Right renal cortex interstitium (tissue), 3 donors: ENCODE measurements at places on chromosomes 16 and 17. TPM values are rescaled to one million over a fixed set of nuclear protein-coding genes. Genes with fewer than 3 reads are reported as not detected.

Gene FOXN1
- 0.65 TPM for polyA plus RNA-seq

Gene TBC1D3K
- not detected for polyA plus RNA-seq

DNA sequence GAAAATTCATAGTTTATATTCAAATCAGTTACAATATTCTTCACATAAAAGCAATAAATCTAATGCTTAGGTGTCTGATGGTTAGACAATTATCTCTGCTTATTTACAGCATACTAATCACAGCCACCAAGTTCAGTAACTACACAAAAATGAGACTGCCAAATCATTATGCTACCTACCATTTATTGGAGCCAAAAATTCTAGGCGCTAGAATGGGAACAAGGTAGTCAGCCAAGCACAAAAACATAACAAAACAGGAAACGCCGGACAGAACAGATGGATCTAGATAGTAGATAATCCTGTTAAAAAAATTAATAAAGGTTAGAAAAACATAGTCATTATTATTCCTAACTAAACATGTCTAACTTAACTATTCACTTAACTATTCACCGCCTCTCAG is 3.6 kb downstream of the ARL6IP1 start:
- no peak for DNase-seq

DNA sequence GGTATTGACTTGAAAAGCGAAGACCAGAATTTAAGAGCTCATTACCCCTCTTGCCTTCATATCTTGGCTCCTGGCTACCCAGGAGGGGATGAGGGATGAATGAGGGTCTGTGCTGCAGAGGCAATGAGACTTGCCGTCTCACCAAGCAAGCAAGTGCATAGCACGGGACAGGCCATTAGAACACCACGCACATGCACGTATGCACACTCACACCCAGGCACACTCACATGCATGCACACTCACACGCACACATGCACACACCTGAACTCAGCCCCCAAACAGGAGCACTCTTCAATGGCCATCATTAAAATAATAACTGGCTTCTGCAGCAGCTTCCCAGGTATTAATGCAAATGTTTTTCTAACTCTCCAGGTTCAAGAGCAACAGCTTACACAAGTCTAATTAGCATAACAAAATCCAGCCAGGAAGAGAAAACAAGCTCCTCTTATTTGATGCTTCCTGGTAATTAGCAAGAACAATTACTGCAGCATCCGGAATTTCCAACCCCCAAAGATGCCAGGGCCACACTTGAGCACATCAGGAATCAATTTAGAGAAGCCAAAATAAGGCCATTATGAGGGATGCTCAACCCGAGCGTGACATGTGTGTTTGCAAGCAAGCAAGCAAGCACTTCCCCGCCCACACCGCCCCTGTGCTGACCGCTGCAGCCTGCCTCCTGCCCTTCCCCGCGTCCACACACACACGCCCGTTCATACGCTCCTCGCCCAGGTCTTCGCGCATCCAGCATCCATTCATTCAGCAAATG is 171.6 kb upstream of the TNRC6C start:
- DNase-seq, result no peak

DNA sequence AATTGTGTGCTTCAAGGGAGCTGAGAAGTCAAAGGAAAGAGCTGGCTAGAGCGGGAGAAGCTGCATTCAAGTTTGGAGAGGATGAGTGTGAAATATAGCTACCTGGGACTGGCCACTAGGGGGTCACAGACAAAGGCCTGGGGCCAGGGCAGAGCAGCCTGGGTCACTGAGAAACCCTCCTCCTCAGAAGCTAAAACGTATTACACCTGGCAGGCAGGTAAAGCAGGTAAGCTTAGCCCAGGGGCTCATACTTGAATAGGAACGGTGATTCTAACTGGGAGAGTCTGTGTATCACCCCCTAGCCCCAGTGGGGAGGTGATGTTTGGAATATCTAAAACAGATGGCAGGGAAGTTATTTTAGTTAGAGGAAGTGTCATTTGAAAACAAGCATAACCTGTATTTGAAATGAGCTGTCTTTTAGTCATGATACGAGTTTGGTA is 6.8 kb downstream of the KRT37 start:
- no peak for DNase-seq

GRCh38 chr17:33342025-33342424 is 48.9 kb upstream of the ASIC2 start:
- DNase-seq, result no peak

DNA sequence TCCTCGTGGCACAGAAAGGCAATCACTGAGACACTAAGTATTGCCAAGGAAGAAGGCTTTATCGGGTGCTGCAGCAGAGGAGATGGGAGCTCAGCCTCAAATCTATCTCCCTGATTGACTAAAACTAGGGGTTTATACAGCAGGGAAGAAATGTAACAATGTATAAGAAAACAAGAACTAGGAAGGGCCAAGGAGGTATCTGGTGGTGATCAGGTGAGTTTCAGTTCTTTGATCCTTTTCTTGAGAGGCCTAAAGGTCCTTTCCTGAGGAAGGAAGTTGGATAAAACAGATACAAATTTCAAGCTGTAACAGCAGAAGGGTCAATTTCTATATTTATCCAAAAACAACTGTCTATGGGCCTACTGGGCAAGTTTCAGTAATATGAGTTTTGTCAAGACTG is 212.4 kb downstream of the COPRS start:
- no peak for DNase-seq

DNA sequence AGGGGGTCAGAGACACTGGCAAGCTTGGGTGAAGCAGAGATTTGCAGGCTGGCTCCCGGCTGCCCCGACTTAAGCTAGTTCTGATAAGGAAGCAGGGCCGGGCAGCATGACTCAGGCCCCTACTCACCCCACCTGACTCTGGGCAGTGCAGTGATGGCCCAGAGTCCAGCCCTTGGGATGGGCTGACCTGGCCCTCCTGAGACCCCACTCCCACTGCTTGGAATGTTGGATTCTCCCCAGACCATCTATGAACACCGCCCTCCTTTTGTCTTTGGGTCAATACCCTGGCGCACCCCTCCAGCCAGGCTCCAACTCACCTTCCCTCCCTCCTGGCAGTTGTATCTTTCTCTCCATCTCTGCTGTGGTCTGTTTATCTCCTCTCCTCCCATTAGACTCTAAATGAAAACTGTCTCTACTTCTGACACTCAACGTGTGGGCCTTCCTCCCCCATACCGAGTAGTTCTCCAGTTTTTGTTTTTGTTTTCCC is 21.0 kb downstream of the LGALS3BP start:
- no peak for DNase-seq

- no peak for DNase-seq
Observed at GRCh38 chr17:17938388-17939107, 33.7 kb downstream of the TOM1L2 start.

DNA sequence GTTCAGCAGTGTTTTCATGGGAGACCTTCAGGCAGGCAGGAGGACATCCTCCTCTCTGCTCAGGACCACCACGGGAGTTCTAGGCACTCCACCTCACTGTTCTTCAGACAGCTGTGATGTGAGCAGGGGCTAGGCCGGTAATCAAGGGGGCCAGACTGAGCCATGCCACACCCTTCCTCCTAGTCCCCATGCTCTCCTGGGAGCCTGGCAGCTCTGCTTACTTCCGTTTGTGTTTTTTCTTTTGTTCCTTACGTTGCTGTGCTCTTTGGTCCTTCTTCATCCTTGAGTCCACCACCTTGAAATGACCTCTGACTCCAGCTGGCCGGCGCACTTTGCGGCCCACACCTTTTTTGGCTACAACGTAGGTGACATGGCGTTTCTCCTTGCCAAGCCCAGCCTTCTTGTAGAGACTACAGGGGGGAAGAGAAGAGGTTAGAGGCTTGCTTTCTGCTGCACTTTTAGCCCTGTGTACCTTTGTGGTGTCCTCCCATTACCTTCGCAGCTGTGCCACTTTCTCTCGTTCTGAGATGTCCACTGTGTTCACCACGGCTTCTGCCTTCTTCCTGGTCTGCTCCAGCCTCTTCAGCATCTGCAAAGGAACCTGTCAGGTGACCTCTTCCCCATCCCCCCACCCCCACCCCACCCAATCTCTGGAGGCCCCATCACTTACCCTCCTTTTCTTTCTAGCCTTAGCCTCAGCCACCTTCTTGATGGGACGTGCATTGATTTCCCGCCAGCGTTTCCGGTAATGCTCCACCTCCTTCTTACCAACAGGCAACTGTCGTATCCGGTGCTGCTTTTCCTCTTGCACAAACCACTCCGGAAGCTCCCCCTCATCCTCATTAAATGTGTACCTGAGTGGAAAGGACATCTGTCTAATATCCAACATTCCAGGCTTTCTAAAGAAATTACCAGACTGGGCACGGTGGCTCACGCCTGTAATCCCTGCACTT is 7.4 kb upstream of the PSMC5 start:
- no peak for DNase-seq

DNA sequence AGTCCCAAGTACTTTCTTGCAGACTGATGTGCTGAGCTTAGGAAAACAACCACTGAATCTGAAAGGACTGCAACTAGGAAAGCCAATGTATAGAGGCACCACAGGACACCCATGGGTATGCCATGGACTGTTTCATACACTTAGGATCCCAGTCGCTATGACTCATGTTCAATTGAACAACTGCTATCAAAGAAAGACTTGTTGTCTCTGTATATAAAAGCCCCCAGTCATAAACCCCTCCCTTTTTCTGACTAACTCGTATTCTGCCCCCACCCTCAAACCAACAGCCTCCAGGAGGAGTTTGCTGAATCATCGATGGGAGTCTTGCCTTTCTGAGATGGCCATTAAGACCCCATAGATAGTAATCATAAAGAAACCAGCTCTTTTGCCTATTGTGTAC is 205.4 kb downstream of the ANKFN1 start:
- no peak for DNase-seq

DNA sequence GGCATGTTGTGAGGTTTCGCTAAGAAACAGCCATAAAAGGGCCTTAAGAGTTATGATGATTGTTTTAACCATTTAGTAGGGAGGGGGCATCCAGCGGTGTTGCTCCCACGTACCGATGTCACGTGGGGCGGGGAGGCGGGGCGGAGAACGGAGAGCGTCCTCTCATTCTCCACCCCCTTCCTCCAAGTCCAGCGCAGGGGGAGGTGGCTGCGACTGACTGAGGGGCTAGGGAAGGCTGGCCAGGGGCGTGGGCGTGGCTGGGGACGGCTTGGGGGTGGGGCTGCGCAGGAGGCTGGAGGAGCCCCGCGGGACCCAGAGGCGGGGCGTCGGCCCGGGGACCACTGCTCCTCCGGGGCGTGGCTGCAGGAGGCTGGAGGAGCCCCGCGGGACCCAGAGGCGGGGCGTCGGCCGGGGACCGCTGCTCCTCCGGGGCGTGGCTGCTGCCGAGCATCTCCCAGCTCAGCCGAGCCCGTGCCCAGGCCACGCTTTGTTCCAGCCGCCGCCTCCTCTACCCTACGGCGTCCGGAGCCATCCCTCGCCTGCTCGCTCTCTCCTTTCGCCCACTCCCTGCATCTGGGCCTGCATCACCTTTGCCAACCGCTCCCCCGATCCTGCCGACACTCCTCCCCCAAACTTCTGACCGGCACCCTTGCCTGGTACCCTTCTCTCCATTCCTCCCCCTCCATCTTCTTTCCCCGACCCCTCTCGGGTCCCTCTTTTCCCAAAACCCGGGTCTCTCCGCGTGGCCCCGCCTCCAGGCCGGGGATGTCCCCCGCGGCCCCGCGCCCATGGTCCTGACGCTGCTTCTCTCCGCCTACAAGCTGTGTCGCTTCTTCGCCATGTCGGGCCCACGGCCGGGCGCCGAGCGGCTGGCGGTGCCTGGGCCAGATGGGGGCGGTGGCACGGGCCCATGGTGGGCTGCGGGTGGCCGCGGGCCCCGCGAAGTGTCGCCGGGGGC is at the start of gene SARM1:
SARM1 (plus strand) TSS at position 450 of the 958 bp plus-strand sequence; CDS start at position 789, 339 bp downstream.
- peak; percentile 73 for DNase-seq

DNA sequence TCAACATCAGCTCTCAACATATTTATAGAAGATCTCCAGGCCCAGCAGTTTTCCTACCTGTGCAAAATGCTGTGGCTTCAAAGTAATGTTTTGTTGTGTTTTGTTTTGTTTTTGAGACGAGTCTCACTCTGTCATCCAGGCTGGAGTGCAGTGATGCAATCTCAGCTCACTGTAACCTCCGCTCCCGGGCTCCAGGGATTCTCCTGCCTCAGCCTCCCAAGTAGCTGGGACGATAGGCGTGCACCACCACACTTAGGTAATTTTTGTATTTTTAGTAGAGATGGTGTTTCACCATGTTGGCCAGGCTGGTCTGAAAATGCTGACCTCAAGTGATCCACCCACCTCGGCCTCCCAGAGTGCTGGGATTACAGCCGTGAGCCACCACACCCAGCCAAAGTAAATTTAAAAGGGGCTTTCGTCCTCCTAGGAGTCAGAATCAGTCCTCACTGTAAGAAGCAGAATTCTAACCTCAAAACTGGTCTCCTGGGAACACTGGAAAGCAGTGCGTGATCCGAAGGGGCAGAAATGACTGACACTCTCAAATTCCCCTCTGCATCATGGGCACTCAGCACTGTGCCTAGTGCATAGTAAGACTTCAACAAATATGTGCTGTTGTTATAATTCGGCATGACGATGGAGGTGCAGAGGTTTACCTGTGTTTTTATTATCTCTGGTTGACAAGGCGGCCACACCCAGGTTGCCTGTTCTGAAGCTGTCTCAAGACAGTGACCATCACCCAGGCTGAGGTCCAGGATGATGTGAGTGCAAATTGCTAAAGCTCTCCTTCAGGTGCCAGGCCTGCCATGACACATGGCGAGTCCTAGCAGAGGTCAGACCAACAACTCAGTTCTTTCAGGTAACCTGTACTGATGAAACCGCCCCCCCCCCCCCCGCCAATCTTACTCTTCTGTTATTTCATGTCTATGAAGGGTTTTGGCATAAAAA is 59.8 kb downstream of the ADCY9 start:
- DNase-seq, result no peak

DNA sequence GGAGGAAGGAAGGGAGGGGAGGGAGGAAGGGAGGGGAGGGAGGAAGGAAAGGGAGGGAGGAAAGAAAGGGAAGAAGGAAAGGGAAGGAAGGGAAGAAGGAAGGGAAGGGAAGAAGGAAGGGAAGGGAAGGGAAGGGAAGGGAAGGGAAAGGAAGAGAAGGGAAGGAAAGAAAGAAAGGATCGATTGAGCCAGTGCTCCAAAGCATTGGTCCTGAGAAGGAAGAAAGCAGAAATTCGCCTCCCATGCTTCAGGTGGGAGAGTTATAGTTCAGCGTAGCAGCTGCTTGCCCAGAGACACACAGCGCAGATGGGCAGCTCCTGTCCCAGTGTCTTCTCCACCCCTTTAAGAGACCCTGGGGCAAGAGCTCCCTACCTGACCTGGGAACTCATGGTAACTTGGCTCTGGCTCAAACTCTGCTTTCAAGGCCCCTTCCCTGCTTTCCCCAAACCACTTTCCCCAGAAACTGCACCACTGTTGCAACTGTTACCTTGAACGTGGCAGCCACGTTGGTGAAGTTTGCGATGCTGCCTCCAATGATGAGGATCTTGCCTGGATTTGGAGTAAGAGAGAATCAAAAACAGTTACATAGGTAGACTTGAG is 14.4 kb downstream of the ACLY start:
- DNase-seq, result no peak

- no peak for DNase-seq
Observed at GRCh38 chr16:69852815-69853214, 90.7 kb downstream of the WWP2 start.
